Nucleus accumbens (tissue), 56 donors: ENCODE measurements at places on chromosomes 3 and 15.

DNA sequence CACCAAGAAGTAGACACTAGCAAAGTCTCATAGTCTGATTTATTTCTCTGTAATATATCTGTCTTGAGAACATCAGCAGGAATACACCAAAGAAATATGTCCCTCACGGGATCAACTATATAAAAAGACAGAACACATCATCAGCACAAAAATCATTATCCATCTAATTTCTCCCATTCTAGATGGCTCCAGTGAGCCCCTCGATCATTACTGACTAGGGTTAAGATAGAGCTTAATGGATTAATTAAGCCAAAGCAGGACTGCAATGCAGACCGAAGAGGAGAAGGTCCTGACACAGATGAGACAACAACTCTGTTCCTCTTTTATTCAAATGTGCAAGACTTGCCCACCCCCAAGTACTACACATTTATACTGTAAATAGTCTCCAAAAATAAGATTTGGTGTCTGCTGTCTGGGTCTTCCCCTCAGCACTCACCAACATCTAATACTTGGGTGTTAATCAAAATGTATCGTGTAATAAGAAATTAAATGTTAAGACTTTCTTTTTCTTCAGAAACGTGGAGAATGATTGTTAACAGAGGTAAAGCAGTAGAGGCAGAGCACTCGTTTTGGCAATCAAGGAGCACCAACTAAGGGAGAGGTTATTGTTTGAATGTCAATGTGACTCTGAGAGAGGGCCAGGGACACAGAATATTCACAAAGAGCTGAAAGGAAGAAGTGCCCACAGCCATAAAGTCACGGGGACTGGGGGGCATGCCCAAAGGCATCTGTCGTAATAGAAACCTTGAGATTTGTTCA, 133.6 kb downstream of the TIGIT start:
- no peak for DNase-seq

- no peak for DNase-seq
Measured at GRCh38 chr3:99637016-99637367, 1.4 kb upstream of the COL8A1 start.

DNA sequence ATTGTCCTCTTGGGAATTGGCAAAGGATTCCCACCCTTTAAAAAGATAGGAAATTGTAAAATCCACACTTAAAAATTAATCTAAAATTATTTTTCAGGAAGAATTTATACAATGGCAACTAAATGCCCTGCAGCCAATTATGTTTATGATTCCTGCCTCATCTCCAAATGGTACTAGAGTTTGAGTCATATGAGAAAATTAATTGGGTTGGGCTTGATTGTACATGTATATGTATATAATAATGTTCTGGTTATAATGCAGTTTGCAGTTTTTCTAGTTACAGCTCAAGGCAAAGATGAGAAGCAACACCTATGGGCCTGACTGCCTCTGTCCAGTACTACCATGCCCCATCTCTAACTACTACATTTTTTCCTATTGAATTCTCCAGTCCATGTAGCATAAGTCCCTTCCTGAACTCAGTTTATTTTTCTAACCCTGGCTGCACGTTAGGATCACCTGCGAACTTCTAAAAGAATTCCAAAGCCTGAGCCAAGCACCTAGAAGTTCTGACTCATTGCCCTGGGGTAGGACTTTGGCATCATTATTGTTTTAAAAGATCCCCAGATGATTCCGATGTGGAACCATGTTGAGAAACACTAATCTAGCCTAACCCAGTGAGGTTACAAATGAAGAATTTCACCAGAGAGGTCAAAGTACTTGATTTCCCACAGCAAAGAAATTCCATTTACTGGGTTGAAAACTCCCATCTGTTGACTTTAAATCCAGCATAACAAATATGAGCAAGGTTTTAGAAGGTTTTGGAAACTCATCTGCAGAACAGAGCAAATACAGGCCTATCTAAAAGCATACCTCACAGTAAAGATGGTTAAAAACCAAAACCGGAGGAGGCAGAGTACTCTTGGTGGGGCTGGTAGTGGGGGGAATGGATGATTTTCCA, 19.4 kb downstream of the TGFBR2 start:
- no peak for DNase-seq

DNA sequence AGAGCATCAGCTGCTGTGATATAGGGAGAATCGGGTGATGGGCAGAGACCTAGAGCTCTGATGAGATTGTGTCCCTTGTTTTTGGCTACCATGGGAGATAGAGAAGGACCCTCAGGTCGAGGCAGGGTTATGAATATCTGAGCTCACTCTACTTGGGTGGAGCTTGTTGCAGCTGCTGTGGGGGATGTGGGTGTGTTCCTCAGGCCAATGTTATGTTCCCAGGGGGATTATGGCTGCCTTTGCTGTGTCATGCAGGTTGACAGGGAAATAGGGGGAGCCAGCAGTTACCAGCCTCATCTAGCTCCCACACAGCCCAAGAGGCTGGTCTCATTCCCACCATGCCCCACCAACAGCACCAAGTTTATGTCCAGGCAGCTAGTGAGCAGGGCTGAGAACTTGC, 131.5 kb downstream of the TRIM42 start:
- DNase-seq = no peak

DNA sequence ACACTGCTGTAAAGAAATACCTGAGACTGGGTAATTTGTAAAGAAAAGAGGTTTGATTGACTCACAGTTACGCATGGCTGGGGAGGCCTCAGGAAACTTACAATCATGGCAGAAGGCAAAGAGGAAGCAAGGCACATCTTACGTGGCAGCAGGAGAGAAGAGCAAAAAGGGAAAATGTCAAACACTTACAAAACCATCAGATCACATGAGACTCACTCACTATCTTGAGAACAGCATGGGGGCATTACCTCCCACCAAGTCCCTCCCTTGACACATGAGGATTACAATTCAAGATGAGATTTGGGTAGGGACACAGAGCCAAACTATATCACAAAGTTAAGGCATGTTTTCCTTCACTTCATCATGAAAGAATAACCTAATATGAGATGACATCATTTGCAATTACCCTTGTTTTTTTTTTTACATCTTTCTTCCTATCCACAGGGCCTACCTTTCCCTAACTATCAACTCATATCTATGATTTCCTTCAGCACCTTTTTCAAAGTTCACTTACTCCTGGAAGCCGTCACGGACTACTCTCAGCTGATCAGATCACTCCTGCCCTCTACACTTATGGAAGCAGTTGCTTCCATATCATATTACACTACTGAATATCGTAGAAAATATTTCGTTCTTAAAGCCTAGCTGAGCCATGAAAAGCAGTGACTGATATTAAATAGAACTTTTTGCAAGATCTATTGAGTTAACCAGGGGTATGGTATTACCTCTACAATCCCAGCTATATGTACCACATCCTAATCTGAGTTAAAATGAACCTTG, 25.5 kb upstream of the ATP8B4 start:
- no peak for DNase-seq

- no peak for DNase-seq
Measured at GRCh38 chr3:31369637-31370379, 162.9 kb upstream of the STT3B start.

- DNase-seq = no peak
Measured at GRCh38 chr15:58742022-58742813, 7.3 kb downstream of the ADAM10 start.
